DMS53 (cell line): ENCODE measurements at places on chromosomes 12 and 14.
A peak's percentile ranks its signal among the peaks of the same experiment; 100 is the strongest.

- DNase-seq, result no peak
Observed at GRCh38 chr12:22231836-22232235, 102.7 kb downstream of the ST8SIA1 start.

GRCh38 chr14:90837355-90837754, 21.1 kb upstream of the TTC7B start:
- no peak for DNase-seq

DNA sequence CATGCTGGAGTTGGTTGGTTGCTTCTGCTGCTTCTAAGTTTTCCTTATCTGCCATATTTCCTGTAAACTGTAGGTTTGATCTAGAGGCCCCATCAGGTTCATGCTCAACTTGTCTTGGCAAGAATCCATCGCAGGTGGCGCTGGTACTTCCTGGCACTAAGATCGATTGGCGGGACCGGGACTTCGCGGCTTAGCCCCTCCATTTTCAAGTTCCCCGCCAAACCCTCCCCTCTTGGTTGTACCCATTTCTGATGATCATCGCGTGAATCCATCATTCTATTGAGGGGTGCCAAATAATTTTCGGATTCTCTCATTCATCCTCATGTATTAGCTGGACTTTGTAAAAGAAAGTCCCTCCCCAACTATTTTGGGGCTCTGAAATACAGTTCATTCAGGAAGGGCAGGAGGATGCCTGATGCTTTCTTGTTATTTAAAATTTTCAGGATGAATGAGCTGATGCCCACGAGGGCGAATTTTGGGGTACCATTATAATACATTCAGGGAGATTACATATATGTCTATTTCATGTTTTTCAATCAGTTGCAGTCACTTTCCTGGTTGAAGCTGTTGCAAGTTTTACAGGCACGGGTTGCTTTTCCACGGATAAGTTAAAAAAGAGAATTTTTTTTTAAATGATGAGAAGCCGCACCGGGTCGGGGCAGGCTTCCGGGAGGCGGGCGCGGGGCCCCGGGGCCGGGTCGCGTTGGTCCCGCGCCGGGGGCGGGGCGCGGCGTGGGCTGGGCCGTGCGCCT, 395 bp upstream of the BRI3BP start:
- peak; percentile 93 for DNase-seq

DNA sequence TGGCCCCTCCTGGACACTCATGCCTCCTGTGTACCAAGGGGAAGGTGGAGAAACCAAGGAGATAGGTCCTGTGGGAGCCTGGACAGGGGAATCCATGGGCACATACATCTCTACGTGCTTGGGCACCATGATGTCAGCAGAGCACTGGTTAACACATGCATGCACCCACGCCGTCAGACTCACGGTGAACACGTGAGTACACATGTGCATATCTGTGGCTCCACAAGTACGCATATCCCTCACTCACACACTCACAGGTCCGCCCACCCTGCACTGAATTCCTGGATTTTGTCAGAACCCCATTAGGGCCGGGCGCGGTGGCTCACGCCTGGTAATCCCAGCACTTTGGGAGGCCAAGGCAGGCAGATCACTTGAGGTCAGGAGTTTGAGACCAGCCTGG, 29.1 kb upstream of the COX6A1 start:
- DNase-seq, result no peak

DNA sequence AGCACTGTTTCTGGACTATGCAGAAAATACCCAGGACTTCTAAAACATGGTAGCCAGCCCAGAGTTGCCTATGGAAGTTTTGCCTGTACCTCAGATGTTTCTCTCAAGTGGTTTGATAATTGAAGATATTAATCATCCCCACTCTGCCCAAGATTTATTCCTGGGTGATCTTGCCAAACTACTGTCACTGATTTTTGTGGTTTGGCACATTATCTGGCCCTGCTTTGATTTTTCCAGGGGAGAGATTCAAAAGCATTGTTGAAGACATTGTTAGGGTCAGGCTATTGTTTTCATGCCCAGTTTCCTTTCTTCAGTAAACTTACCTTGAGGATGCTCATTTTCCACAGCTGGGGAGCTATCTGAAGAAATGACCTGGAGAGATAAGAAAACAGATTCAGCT, 5.8 kb downstream of the PRKAG1 start:
- DNase-seq, result no peak

DNA sequence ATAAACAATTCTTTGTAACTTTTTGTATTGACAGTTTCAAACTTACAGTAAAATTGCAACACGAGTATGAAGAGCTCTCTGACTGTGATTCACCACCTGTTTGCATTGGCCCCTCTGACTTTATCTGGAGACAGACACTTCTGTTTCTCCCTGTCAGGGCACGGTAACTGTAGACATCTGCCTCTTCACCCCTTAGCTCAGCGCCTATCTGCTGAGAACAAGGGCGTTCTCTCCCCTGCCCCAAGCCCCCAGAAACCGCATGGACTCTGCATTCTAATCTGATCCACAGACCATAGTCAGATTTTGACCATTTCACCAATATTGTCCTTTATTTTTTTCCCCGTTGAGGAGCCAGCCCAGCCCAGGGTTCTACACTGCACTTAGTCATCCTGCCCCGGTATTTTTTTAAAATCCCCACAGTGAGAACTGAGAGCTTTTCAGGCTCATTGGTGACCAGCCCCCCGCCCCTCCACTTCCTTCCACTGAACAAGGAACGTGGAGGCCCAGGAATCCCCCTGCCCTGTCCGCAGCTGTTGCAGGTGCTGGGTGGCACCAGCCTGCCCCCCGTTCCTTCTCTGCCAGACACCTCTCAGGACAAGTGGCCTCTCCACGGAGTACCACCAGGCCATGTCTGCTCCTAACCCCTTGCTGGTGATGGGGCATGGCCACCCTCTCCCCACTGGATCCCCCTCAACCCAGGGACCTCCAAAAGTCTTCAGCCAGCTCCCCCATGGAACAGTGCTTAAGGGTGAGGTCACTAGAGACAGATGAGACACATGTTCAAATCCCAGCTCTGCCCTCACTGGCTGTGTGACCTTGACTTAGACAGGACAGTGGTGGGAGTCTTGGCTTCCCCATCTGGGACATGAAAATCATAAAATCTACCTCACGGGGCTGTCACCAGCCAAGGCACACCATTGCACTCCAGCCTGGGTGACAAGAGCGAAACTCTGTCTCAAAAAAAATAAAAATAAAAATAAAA, 11.2 kb downstream of the RHOF start:
- no peak for DNase-seq

DNA sequence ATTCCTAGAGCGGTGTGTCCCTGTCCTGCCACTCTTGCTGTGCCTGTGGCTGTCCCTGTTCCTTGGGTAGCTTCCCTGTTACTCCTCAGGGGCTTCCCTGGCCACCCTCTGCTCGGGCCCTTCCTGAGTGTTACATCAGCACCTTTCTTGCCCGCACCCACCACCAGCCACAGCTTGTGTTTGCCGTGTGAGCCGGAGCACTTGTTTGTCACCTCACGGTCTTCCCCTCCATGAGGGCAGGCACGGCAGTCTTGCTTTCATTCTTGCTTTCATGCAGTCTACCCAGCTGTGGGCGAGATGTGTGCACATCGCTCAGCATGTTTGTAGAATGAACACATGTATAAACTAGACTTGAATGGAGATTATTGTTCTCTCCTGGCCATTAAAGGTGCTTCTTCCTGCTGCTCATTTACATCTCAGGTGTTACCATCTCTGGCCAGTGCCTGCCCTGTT, 42.0 kb downstream of the TRAF3 start:
- peak; percentile 80 for DNase-seq

- peak; percentile 10 for DNase-seq
Observed at GRCh38 chr12:51188359-51189051, 15.6 kb upstream of the TFCP2 start.

DNA sequence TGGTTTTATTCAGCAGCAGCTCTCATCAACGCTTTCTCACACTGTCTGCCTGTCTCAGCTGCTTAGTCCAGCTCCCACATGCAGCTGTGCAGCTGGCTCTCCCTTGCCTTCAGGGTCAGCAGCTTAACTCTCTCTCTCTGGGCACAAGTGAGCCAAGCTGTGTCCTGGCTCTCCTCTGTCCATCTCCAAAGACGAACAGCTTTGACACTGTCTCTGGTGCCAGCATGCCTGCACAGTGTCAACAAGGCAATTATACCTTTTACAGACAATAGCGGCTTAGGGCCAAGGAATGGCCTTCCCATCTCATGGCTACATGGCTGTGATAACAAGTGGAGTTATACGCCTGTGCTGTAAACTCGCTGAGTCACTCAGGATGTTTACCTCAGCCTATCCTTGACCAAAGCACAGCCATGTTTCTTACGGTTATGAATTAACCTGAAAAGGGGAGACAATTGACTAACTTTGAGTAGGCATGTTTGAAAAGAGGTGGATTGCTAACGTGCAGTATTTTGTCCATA, 38.4 kb upstream of the MANSC4 start:
- peak; percentile 83 for DNase-seq

DNA sequence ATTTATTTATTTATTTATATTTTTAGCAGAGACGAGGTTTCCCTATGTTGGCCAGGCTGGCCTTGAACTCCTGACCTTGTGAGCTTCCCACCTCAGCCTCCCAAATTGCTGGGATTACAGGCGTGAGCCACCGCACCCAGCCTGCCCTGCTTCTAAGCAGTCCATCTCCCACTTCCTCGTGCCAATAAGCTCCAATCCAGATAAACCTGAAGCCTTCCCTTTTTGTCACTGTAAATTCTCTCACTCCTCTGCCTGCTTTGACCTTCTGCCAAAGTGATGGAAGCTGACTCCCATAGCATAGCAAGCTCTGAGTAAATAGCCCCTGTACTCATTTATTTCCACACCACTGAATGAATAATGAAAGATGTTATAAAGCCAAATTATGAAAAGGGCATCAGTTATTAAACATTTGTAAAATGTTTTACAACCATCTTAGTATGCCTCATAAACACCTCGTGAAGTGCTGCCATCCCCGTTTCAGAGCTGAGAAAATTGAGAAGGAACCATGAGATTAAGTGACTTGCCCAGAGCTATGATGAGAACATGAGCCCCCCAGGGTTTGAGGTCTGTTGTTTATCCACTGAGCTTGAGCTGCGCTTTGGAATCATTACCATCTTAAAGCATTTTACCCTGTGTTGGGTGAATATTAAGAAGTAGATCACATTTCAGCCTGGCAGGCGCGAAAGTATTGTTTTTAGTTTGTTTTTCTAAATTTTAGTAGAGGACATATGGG, 30.4 kb downstream of the MANSC1 start:
- DNase-seq, result no peak

DNA sequence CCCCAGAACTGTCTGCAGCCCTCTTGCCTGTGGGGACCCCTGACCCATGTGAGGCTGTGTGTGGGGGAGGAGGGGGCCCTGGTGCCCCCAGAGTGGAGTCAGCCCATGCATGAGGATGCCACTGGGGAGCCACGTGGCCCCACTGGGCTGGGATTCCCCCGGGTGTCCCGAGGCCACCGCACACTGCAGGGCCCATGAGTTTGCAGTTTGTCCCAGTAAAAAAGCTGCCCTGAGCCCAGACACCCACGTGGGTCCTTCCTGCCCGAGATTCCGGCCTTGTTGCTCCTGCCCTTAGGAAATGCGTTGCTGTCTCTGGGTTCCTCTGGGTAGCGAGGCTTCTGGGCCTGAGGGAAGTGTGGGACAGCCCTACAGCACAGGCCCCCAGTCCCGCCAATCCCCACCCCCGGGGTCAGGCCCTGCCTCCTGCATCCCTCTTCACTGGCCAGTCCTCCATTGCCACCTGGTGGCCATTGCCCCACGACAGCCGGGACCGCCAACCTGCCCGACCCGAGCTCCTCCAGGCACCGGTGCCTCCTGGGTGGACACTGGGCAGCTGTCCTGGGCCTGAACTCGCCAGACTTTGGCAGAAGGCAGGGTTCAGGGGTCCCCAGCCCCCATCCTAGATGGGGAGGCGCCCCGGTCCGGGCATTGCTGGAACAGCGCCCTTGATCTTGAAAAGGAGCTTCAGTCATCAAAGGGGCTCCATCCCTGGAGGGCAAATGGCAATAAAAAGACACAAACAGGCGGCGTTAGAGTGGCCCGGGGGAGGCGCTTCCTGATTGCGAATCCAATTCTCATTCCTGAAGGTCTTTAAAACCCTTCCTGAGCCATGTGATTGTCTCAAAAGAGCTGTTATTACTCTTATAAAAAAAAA, 15.6 kb upstream of the C14orf180 start:
- DNase-seq, result peak; percentile 56

GRCh38 chr12:110728628-110729027, 14.1 kb downstream of the PPP1CC start:
- no peak for DNase-seq

DNA sequence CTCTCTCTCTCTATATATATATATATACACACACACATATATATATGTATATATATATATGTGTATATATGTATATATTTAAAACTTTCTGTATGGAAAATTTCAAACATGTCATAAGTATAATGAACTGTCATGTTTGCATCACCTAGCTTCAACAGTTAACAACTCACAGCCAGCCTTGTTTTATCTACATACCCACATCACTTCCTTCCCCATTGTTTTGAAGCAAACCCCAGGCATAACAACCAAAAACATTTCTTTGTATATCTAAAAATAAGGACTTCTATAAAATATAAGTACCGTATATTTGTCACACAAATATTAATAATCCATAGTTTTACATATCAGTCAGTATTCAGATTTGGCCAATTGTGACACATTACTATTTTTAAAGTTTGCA, 57.4 kb downstream of the PAPOLA start:
- DNase-seq, result no peak

DNA sequence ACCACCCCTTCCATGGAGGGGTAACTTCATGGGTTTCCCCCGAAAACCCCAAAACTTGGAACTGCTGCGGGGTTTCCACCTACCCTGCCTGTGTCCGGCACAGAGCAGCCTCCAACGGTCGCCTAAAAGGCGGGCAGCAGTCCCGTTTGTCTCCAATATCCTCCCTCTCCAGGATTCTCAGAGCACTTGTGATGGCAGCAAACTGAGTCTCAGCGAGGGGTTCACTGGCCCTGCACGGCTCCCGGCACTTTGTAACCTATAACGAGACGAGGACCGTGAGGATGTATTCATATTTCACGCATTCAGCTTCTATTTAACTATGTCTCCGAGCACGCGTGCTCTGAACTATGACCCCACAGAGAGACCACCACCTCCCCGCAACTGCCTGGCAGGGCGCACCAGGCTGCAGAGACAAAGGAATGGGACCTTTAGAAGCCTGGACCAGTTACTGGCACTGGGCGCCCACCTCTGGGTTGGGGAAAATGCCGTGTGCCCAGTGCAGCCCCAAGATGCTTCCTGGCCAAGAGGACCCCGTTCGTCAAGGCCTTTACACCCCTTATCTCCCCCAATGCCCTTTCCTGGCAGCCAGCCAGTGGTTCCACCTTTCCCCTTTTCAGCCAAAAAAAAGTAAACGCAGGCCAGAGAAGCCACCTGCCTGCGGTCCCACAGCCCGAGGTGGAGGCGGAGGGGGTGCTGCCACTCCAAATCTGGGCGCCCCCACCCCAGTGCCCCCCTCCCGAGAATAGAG, 173.1 kb upstream of the RTL1 start:
- no peak for DNase-seq
